ENCODE measurements at places on chromosomes 16 and 17. TPM values are rescaled to one million over a fixed set of nuclear protein-coding genes. Genes with fewer than 3 reads are reported as not detected.

The KRTAP4-5 gene
- polyA plus RNA-seq, result not detected

The ZNF821 gene
- 10.3 TPM for polyA plus RNA-seq

The C16orf46 gene
- 0.20 TPM for polyA plus RNA-seq

The CDH8 gene
- polyA plus RNA-seq, result 3.3 TPM

The CYGB gene
- 17.1 TPM for polyA plus RNA-seq

The ALOX15 gene
- polyA plus RNA-seq, result 0.31 TPM

The MT1F gene
- 1.9 TPM for polyA plus RNA-seq

The NHLRC4 gene
- 0.88 TPM for polyA plus RNA-seq

The GPR179 gene
- 0.56 TPM for polyA plus RNA-seq

The NTN1 gene
- 7.7 TPM for polyA plus RNA-seq

The ODAD4 gene
- not detected for polyA plus RNA-seq

The CAMTA2 gene
- polyA plus RNA-seq, result not detected

The SLC35G6 gene
- polyA plus RNA-seq, result 0.15 TPM

The MYH10 gene
- 46.1 TPM for polyA plus RNA-seq

The DLX3 gene
- polyA plus RNA-seq, result 0.42 TPM

The KRT36 gene
- polyA plus RNA-seq, result not detected

The AOC2 gene
- 0.98 TPM for polyA plus RNA-seq

The TOM1L1 gene
- 6.3 TPM for polyA plus RNA-seq

The APOH gene
- polyA plus RNA-seq, result 0.44 TPM

The AANAT gene
- 0.54 TPM for polyA plus RNA-seq

The KRTAP1-5 gene
- not detected for polyA plus RNA-seq

The CCL16 gene
- polyA plus RNA-seq, result 0.54 TPM

The HIGD1B gene
- 4.8 TPM for polyA plus RNA-seq

The CA10 gene
- polyA plus RNA-seq, result 6.9 TPM

The TEKT1 gene
- polyA plus RNA-seq, result not detected

The OTOA gene
- 0.36 TPM for polyA plus RNA-seq

The ZNF624 gene
- 8.8 TPM for polyA plus RNA-seq

The GNG13 gene
- polyA plus RNA-seq, result not detected

The GRIN2C gene
- 1.1 TPM for polyA plus RNA-seq

The SLX4 gene
- 5.8 TPM for polyA plus RNA-seq

The CDK3 gene
- polyA plus RNA-seq, result 4.4 TPM

The UTS2R gene
- polyA plus RNA-seq, result 5.3 TPM

The KRTAP2-3 gene
- not detected for polyA plus RNA-seq

The NPIPA8 gene
- not detected for polyA plus RNA-seq

The CBX8 gene
- 4.2 TPM for polyA plus RNA-seq

The IGSF6 gene
- polyA plus RNA-seq, result 2.1 TPM

The RDM1 gene
- polyA plus RNA-seq, result 0.56 TPM

The ACSM5 gene
- not detected for polyA plus RNA-seq

The PRSS21 gene
- polyA plus RNA-seq, result not detected

The SEZ6 gene
- polyA plus RNA-seq, result 0.50 TPM

The MED1 gene
- polyA plus RNA-seq, result 32.5 TPM

The NPB gene
- polyA plus RNA-seq, result not detected

The ADAD2 gene
- polyA plus RNA-seq, result 0.58 TPM
